Frontal cortex (tissue), 4 donors: ENCODE measurements at places on chromosomes 16 and 17. TPM values are rescaled to one million over a fixed set of nuclear protein-coding genes. Genes with fewer than 3 reads are reported as not detected.

Gene TNFRSF17
- total RNA-seq, result 2.0 TPM

Gene BCAR1
- total RNA-seq, result 21.6 TPM

Gene C16orf74
- 0.82 TPM for total RNA-seq

Gene MPV17L
- 13.9 TPM for total RNA-seq

Gene TLCD3B
- total RNA-seq, result 10.2 TPM

Gene ZPBP2
- total RNA-seq, result not detected

Gene SLC5A10
- total RNA-seq, result not detected

Gene KDM6B
- 15.1 TPM for total RNA-seq

Gene ABCA10
- total RNA-seq, result 4.1 TPM

GRCh38 chr16:11010575-11011221, 66.3 kb downstream of the CLEC16A start:
- no peak for DNase-seq

DNA sequence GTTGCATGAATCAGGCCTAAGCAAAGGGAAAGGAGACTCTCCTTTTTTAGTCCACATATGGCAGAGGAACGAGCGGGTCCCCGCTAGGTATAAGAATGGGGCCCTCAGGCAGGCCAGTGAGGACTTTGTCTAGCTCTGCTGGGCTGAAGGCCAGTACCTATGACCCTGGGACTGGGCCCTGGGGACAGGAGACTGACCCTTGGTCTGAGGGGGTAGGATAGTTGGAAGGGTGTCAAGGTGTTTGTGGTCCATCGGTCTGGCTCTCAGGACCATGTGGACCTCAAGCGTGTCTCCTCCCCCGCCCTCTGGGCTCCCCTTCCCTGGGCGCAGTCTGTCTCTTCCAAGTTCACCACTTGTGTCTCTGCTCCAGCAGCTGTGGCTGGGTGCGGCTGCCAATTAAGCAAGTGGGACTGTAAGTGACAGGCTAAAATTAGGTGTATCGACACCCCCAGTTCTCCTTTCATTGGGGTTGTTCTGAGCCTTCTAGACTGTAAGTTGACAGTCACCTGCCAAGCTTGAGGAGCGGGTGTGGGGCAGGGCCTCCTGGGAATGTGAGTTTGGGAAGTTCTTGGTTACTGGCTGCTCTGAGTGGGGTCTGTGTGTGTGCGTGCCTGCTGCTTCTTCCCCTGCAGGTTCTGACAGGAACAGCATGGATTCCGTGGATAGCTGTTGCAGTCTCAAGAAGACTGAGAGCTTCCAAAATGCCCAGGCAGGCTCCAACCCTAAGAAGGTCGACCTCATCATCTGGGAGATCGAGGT, 24.5 kb downstream of the AKAP1 start:
- DNase-seq, result no peak

- no peak for DNase-seq
Observed at GRCh38 chr16:4347010-4347409, 4.1 kb downstream of the PAM16 start.

- DNase-seq, result no peak
Observed at GRCh38 chr17:68863091-68863652, 92.0 kb downstream of the ABCA8 start.

- no peak for DNase-seq
Observed at GRCh38 chr17:78759203-78759968, 22.7 kb downstream of the CYTH1 start.

GRCh38 chr17:66277191-66277590, 25.2 kb upstream of the PRKCA start:
- no peak for DNase-seq

DNA sequence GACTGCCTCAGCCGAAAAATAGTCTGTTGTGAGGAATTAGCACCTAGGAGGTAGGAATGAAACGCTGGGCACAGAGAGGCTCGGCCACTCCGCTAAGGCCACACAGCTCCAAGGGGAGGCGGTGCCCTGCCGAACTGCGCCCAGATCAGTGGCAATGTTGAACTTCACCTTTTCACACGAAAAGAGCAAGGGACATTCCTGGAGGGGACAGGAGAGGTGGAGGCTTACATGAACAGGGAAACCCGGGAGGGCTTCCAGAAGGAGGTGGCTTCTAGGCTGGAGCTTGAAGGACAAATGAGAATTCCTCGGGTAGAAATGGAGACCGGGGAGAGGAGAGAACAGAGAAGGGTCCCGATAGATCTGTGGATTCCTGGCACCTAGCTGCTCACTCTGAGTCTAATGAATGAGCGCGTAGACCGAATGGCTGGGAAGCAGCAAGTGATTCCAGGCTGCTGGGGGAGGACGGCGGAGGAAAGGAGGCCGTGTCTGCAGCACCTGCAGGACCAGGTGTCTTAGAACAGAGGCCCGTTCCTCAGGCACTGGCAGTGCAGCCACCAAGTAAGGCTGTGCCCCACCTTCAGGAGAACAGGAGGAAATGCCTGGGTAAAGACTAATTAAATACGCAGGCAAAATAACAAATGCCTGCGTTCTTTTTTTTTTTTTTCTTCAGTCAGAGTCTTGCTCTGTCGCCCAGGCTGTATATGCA, 722 bp upstream of the SLC38A10 start:
- no peak for DNase-seq

DNA sequence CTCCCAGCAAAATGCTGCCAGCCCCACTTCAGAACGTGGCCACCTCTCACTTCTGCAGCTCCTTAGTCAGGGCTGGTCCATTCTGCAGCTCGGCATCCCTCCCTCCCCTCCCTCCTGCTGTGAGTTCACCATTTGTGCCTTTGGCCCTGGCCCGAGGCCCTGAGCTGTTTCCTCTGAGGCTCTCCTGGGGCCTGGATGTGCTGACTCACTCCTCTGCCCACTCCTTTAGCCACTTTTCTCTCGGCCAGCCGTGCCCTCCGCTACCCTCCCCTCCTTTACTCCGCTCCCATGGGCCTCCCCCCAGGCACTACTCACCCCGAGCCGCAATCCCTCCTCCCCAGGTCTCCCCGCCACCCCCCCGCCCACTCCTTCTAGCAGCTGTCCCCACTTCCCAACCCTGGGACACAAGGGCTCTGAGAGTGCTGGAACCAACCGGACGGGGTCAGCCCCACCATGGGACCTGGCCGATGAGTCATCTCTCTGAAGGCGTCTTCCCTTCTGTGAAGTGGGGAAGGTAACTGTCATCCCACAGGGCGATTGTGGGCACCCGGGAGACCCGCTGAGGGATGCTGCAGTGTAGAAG, 11.5 kb downstream of the KCNG4 start:
- peak; percentile 40 for DNase-seq

GRCh38 chr16:16120382-16121184, 102.7 kb downstream of the ABCC6 start:
- peak; percentile 58 for DNase-seq

DNA sequence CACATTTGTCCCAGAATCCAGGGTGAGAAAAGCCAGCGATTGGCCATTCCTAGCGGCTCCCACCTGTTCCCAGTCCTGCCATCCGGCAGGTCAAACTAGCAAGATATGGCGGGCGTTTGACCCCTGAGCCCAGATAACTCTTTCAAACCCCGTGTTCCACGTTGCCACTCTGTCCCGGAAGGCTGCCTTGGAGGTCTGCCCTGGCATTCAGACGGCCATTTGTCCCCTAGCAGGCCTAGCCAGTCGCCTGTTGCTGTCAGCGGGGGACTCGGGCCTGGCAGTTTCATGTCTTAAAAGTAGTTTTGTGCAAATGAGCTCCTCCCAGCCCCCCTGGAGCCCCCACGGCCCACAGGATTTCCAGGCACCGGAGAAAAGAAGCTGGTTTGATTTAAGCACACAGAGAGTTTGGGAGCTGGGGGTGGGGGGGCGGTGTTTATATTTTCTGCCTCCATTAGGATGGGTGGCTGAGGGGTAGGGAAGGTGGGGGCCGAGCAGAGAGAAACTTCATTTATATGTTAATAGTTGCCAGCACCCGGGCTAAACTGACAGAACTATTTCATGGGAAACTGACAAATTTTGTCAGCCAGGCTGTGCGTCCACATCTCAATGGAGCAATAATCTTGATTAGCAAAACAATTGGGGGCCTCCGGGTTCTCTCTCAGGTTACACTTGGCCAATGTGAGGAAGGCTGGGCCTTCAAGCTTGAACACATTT, 240.9 kb upstream of the SALL1 start:
- no peak for DNase-seq

DNA sequence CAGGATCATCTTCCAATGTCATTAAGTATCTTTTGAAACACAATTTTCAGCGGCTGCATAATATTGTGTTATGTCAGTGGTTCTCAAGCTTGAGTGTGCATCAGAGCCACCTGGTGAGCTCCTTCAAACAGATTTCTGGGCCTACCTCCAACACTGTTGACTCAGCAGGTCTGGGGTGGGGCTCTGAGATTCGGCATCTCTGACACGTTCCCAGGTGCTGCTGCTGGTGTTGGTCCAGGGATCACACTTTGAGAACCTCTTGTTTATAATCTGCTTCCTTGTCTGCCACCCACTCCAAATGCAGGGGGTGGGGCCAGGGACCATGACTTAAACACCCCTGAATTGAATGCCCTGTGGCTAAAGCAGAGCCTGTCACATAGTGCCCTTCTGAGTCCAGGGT, 73.8 kb upstream of the HNF1B start:
- DNase-seq, result no peak

GRCh38 chr17:69144331-69145255, 2.9 kb upstream of the ABCA6 start:
- no peak for DNase-seq

DNA sequence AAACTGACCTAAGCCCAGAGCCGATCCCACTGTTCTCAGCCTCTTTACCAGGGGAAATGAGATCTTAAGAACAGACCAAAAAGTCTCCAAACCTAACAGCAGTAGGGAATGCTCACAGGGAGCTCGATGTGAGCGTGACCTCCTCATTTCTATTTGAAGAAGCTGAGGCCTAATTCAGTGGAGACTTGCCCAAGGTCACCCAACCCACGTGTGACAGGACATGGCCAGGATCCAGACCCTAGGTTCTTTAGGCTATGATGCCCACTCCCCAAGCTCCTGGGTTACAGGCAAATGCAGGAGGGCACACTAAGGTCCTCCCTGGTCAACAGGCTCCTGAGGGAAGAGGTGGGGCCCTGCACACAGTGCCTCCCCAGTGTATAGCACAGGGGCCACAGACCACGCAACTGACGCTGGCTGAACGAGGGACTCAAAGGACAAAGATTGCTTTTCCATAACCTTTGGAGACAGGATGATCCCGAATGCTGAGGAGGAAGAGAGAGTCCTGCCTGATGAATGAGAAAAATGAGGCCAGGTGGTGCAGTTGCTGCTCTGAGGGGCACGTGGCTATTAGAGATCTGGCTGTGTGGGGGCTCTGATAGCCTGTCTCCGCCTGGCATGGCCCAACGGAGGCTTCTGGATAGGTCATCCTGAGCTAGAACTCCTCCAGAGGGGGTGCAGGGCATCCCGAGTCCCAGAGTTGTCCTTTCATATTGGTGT, 24.0 kb downstream of the MAP3K14 start:
- no peak for DNase-seq

DNA sequence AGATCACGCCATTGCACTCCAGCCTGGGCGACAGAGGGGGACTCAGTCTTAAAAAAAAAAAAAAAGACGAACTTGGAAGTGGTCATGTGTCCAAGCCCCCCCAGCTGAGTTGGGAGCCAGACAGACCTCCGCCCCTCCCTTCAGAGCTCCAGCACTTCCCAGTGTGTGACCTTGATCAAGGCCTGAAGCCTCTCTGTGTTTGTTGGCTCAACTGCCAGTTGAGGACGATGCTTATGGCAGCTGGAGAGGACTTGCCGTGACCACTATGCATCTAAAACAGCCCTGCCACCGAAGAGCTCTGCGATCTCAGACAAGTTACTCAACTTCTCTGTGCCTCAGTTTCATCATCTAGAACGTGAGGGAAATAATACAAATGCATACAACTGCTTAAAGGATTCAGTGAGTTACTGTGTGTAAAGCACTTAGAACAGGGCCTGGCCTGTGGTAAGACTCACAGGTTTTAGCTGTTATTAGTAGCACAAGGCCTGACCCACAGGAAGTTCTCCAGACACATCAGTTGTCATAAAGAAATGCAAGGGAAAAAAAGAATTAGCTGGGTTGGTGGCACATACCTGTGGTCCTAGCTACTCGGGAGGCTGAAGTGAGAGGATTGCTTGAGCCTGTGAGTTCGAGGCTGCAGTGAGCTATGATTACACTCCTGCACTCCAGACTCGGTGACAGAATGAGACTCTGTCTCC, 7.0 kb upstream of the IL27 start:
- no peak for DNase-seq

DNA sequence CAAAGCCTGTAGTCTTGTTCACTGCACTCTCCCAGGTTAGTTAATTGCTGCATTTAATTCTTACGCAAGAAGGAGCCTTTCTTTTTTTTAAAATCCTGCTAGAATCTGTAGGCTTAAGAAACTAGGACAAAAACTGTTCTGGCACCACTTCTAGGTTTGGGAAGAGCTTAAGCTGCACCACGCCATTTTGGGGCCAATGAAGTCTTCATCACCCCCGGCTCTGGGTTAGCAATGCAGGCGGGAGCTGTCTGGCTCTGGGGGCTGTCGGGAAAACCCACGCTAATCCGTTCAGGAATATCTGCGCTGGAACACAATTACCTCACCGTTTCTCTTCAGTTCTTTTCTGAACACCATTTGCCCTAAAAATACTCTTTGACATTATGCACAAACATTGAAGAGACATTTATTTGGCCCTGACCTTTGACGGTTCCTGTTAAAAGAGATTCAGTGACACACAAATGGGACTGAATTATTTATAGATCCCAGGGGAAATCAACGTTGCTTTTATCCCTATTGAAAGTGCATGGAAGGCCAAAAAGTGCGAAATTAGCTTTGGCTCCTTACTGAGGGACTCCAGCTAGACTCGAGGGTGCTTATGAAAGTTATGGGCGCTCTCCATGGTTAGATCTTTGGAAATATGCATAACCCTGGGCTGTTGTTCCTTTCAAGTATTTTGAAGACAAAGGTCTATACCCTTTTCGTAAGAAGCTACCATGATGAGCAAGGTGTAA, 249.2 kb downstream of the HAPSTR1 start:
- no peak for DNase-seq

- DNase-seq, result no peak
Observed at GRCh38 chr16:85453194-85453678, 159.9 kb upstream of the GSE1 start.

- DNase-seq, result no peak
Observed at GRCh38 chr17:38873640-38874380, 4.0 kb downstream of the LASP1 start.

DNA sequence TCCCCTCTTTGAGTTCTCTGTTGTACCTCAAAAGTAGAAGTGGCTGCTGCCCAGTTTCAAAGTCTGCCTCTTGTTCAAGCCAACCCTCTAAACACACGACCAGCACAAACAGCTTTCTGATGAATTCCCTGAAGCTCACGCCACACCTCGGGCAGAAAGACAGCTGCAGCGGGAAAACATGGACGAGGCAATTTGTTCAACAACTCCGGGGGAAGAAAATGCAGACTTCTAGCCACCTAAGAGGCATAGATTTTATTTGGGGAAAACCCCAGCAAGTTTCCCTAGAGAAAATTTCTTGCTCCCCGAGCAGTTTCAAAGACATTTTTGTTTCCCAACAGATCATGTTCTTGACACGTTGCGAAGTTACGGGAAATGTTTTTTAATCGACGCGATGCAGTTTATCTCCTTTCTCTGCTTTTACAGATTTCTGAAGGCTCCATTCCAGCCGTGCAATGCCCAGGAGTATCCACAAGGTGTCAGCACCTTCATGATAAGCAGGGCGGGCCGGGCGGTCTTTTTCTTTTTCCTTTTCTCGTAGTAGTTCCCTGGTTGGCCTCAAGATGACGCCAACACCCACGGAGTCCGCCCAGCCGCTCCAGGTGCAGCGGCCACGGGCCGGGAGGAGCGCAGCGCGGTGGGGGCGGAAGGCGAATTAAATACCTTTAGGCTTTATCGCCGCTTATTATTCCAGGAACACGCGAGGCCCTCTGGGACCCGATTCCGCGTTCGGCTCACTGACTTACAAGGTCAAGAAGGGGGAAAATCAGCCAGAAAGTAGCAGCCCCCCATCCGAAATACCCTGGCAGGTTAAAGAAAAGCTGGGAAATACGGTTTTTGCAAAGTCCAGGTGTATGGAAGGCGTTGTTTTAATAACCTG, 2.9 kb upstream of the FOXC2 start:
- peak; percentile 95 for DNase-seq
